Keratinocyte (primary cell): ENCODE measurements at places on chromosomes 1 and 21. TPM values are rescaled to one million over a fixed set of nuclear protein-coding genes. Genes with fewer than 3 reads are reported as not detected.

CASQ2 gene
- 0.02 to 0.06 TPM (median 0.04 TPM) in 3 replicates for polyA plus RNA-seq

NPL gene
- polyA plus RNA-seq = 4.9 to 9.0 TPM (median 7.3 TPM) in 3 replicates

RAB3GAP2 gene
- polyA plus RNA-seq = 23.3 to 44.4 TPM (median 43.8 TPM) in 3 replicates

TMEM52 gene
- polyA plus RNA-seq = 0.10 to 0.35 TPM (median 0.10 TPM) in 3 replicates

KCND3 gene
- 0.21 to 0.73 TPM (median 0.63 TPM) in 3 replicates for polyA plus RNA-seq

ZFP69B gene
- 1.1 to 1.9 TPM (median 1.7 TPM) in 3 replicates for polyA plus RNA-seq

HSF2BP gene
- polyA plus RNA-seq = 6.1 to 8.7 TPM (median 6.7 TPM) in 3 replicates

AIRE gene
- not detected in 3 replicates for polyA plus RNA-seq

FUBP1 gene
- polyA plus RNA-seq = 97.2 to 137 TPM (median 112 TPM) in 3 replicates

GPR37L1 gene
- 0.01 TPM in 2 of 3 replicates, not detected in the other for polyA plus RNA-seq

USP21 gene
- polyA plus RNA-seq = 9.5 to 14.4 TPM (median 9.8 TPM) in 3 replicates

CLSTN1 gene
- polyA plus RNA-seq = 79.1 to 263 TPM (median 90.3 TPM) in 3 replicates

PCSK9 gene
- polyA plus RNA-seq = 56.0 to 86.2 TPM (median 61.7 TPM) in 3 replicates

SLAMF1 gene
- polyA plus RNA-seq = 0.06 TPM in 1 of 3 replicates, not detected in the others

JAM2 gene
- 0.04 TPM in 1 of 3 replicates, not detected in the others for polyA plus RNA-seq
